CD4-positive, alpha-beta memory T cell (primary cell): ENCODE measurements at places on chromosomes 5 and 9.

- DNase-seq, result no peak
Observed at GRCh38 chr9:6692881-6693361, 47.4 kb upstream of the GLDC start.

- peak; percentile 6 for DNase-seq
Observed at GRCh38 chr9:2157277-2158110, 142.3 kb downstream of the SMARCA2 start.

GRCh38 chr5:173888473-173889131 is 453 bp downstream of the CPEB4 start:
- no peak for DNase-seq

- no peak for DNase-seq
Observed at GRCh38 chr5:16943846-16944678, 8.0 kb upstream of the MYO10 start.

GRCh38 chr9:37997636-37998374 is 71.2 kb downstream of the SHB start:
- DNase-seq, result no peak

GRCh38 chr5:74021126-74021525 is 395.1 kb downstream of the ARHGEF28 start:
- no peak for DNase-seq

DNA sequence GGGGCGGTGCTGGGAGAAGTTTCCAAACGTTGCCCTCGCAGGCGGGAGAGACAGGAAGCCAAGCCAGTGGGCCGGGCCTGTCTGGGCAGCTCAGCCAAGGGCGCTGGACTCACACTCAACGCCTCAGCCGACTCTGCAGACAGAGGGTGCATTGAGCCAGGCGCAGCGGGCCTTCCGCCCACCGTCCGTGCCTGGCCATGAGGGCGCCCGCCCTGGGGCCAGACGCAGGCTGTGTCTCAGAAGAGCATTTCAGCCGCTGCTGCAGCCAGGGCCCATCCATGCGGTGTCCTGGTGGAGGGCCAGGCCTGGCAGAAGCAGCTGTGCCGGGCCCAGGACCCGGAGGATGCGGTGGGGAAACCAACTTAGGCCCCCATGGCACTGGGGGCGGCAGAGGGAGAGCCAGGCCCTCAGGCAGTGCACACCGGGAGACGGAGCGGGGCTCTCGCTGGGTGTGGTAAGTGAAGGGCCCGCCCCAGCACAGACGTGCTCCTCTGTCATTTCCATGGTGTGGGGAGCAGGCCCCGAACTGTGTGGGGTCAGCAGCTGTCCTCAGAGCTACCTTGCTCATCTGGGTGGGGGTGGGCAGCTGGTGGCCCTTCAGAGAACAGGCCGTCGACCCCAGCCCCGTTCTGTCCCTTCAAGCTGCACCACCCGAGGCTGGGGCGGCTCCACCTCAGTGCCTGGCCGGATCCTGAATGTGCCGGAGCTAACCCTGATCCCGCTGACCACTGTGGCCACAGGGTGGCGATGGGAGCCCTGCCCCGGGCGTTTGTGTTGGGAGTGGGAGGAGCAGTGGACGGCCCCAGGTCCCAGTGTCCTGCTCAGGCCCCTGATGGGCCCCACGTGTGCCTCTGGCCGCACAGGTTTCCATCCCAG is 18.0 kb downstream of the DNLZ start:
- no peak for DNase-seq
